ENCODE measurements at places on chromosomes 7 and 10.

GRCh38 chr10:15035385-15036301 is 8.1 kb upstream of the OLAH start:
- DNase-seq, result no peak

DNA sequence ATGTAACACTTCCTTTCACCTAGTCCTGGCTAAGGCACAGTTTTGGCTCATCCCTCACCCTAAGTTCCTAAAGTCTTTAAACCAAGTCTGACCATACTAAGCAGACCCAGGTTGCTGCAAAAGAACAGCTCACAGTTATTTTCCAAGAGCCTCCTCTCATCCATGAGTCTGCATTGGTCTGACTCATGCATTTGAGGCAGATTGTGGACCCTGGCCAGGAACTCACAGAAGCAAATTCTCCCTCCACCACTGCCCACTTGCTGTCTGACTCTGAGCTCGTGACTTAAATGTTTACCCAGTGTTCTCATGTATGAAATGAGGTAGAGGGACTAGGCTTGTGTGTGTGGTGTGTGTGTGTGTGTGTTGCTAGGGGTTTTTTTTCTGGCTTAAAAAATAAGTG is 1272.8 kb downstream of the TYW1 start:
- no peak for DNase-seq

DNA sequence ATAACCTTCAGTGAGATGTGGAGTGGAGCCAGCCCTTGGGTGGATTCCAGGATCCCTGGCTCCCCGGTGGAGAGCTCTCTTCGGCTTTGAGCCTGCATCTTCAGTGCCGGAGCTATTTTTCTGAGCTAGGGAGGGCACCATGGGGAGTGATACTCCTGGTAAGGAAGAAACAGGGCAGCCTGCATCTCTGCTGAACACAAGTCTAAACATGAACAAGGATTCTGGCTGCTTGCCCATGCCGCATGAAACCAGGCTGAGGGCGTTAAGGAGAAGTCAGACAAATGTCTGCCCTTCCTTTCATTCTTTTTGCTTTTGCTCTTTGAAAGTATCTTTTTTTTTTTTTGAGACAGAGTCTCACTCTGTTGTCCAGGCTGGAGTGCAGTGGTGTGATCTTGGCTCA is 60.4 kb downstream of the EVX1 start:
- DNase-seq, result no peak

DNA sequence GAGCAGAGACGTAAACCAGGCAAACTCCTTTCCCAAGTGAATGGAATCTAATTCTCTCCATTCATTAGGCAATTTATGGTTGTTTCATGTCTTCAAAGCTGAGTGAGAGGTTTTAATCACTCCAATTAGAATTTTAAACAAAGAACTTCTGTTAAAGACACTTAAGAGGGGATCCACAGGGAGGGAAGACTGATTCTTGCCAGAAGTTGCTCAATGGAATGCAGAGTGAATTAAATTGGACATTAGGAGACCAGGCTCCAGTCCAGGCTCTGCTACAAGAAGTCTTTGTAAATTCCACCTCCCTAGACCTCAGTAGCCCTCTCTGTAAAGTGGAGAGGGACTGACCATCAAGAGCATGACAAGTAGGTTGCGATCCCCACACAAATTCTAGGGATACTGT is 130.7 kb upstream of the TMEM72 start:
- no peak for DNase-seq

DNA sequence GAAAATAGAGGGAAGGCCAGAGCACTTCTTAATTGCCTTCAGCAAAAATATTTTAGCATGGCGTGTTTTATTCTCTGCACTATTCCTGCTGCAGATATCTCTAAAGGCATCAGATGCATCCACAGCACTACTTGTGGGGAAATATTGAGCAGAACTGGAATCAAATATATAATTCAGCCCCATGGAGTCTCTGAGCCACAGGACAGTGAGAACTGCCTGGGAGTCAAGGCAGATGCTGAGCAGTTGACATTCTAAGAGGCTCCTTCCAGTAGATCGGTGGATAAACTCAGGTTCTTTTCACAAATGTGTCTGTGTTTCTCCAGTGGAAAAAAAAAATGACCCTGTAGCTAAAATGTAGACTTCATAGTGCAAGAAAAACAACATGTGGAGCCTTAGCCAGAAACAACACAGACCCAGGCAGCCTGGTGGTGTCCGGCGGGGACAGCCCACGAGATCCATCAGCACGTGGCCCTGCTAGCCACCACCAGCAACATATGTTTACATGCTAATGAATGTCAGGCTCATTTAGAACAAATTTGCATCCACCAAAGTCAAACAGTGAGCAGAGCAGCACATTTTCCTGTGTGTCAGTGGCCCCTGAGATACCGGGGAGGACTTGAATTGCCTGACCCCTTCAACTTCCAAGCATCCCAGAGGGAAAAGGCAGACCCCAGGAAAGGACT is 123.3 kb upstream of the PFKP start:
- DNase-seq, result no peak

DNA sequence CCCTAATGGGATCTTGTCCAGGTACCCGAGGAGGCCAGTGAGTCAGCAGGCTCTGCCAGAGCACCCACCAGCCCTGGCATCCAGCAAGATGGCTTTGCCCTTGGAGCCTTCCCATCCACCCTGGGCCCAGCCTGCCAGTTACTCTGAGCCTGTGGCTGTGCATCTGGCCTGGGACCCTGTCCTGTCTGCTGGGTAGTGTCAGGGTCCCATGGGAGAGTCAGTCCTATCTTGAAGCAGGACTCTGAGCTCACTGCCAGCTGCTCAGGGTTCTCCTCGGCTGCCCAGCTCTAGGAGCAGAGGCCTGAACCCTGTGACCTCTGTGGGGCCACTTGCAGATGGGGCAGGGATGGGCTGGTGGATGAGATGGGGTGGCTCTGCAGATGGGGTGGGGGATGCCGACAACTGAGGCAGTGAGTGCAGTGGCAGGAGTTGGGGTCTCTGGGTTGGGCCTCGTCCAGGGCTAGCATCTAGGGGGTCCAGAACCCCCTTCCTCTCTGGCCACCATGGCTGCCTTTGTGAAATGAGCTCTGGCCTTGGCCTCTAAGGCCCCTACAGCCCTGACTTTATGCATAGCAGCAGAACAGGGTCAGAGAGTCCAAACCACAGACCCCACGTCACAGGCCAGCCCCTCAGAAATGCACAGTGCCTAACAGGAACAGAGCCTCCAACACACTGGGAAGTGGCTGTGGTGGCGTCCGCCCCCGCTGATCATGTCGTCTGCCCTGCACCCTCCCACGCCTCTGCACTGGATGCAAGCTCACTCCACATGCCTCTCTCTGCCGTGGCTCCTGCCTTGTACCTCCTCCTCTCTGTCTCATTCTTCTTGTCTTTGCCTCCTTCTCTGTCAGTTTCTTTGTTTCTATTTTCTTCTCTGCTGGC is 88.1 kb upstream of the RET start:
- DNase-seq, result peak; percentile 4

DNA sequence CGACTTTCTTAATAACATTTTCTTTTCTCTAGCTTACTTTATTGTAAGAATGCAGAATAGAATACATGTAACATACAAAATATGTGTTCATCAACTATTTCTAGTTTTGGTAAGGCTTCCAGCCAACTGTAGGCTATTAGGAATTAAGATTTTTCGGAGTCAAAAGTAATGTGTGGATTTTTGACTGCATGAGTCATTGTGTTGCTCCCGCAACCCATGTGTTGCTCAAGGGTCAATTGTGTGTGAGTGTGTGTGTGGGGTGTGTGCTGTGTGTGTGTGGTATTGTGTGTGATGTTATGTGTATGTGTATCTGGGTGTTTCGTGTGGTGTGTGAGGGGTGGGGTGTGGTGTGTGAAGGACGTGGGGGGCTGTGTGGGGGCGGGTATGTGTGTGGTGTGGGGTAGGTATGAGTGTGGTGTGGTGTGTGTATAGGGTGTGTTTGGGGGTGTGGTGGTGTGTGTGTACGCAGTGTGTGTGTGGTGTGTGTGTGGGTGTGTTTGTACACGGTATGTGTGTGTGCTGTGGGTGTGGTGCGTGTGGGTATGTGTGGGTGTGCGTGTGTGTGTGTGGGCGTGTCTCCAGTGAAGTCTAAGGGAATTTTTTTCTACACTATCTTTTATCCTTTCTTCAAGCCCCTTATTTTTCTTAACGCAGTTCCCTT is 60.5 kb downstream of the RSU1 start:
- no peak for DNase-seq
